ENCODE measurements at places on chromosomes 1 and 21.

- DNase-seq, result peak; percentile 34
Observed at GRCh38 chr21:29376556-29376955, 77.8 kb downstream of the BACH1 start.

DNA sequence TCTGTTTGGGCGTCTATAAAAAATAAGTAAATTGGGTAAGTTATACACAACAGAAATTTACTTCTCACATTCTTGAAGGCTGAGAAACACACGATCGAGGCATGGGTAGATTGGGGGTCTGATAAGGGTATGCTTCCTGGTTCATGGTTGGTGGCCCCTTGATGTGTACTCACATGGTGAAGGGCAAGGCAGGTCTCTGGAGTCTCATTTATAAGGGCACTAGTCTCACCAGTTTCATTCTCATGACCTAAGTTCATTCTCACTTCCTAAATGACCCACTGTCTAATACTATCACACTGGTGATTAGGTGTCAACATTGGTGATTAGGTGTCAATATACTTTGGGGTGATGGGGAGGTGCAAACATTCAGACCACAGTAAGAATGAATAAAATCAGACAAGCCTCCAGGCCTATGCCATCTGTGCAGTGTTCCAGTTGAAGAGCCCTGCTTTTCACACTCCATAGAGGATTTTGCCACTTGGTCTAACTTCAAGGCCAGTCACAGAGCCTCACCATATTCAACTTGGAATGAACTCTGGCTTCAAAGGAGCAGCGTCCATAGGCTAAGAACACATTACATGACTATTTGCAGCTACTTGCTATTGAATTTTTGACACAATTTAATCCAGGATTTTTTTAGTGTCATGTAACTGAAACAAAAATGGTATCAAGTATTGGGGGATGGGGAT, 2.5 kb upstream of the GBP4 start:
- no peak for DNase-seq

DNA sequence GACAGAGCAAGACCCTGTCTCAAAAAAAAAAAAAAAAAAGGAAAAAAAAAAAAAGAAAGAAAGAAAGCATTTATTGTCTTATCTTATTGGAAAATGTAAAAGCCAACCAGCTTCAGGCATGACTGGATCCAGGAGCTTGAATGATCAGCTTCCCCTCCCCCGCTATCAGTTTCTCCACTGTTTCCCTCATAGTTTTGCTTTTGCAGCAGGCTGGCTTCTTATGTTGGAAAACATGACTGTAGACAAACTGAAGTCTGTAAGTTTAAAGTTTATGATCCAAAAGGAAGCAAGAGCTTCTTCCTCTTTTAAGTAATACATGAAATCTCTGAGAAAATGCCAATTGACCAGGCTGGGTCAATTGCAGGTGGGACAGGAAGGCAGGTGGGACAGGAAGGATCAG, 52.2 kb downstream of the FHAD1 start:
- no peak for DNase-seq

DNA sequence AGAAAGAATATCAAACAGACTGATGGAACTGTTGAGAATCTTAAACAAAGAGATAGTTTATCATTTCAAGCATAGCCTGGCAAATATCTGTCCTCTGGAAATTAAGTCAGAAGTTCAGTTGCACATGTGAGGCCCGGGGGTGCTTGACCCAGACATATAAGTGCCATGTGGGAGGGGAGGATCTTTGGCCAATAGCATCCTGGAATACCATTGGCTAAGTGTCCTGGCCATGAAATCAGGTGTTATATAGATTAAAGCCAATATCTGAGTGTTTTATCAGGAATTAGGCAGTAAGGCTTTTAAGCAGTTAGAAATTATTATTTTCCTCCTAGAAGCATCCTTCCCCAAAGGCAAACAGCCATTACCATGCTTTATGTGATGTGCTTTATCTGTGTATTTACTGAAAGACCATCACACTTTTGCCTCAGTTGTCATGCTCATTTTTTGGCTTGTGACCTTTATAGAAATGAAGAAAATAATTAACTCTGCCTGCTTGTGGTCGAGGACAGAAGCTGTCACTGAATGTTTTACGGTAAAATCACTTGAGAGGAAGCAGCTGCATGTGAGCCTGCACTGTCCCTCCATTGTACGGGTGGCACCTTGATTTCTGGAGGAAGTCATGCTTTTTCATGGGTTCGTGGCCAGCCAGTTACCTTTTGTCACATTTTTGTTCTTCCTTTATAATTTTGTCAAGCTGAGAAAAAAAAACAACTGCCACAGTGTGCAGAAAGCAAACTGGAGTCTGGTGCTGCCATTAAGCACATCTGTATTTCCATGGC, 259.9 kb upstream of the FMN2 start:
- no peak for DNase-seq

- no peak for DNase-seq
Observed at GRCh38 chr1:100700586-100700985, 19.0 kb upstream of the VCAM1 start.

- DNase-seq, result peak; percentile 25
Observed at GRCh38 chr1:236228411-236228810, 53.3 kb downstream of the ERO1B start.

GRCh38 chr1:72435025-72435424, 152.7 kb upstream of the NEGR1 start:
- no peak for DNase-seq

DNA sequence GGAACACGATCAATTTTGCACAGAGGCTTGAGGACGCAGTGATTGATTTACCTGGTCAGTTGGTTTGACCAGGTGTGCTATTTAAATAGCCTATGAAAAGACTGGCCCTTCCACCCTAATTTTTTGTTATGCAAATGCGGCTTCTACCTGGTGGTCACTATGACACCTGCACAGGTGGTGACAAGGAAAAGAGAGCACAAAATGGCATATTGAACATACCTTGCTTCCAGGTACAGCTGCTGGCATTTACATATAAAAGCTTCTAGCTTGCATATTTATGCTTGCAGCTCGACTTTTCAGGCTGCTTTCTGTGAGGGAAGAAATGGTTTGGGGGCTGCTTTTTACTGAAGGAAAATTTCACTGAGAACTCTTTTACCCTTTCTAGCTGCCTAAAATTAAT, 15.3 kb upstream of the FMO4 start:
- DNase-seq, result no peak

- DNase-seq, result peak; percentile 56
Observed at GRCh38 chr1:43945674-43946235, 995 bp upstream of the IPO13 start.

- no peak for DNase-seq
Observed at GRCh38 chr1:152170287-152170905, 11.4 kb upstream of the RPTN start.

- DNase-seq, result no peak
Observed at GRCh38 chr1:215594640-215595039, 27.5 kb downstream of the KCTD3 start.

DNA sequence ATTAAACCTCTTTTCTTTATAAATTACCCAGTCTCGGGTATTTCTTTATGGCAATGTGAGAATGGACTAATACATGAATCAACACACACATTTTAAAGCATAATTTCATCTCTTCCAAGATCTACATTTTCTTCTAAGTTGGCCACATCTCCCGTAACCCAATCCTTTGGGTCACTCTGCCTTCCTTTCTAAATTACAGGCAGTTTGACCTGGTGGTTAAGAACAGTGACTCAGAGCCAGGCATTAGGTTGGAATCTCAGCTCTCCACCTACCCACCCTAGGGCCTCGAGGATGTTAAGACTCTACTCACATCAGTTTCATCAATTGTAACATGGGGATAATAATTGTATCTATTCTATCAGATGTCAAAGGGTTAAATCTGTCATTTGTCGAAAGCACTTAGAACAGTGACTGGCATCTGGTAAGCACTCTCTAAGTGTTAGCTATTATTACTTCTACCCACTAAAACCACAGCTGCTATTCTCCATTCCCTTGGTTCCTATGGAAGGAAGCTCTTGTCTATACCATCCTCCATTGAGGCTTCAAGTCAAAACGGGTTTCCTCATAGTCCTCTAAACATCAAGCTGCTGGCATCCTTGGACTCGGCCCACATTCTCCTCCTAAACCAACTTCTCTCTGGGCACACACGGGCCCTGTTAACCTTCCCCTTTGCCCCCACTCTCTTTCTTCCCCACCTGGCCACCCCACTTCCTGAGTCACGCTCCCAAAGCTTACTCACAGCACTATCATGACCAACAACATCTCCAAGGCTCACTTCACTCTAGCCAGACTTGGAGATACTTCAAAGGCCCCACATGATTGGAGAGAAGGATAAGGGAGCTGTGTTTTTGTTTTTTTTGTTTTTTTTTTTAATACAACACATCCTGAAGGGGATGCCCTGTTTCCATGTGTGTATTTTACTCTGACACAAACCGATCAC, 116.9 kb downstream of the TGFBR3 start:
- DNase-seq, result no peak

GRCh38 chr1:18352636-18353265, 128.0 kb upstream of the KLHDC7A start:
- DNase-seq, result no peak

- DNase-seq, result no peak
Observed at GRCh38 chr1:234902774-234903547, 225.7 kb downstream of the TOMM20 start.

DNA sequence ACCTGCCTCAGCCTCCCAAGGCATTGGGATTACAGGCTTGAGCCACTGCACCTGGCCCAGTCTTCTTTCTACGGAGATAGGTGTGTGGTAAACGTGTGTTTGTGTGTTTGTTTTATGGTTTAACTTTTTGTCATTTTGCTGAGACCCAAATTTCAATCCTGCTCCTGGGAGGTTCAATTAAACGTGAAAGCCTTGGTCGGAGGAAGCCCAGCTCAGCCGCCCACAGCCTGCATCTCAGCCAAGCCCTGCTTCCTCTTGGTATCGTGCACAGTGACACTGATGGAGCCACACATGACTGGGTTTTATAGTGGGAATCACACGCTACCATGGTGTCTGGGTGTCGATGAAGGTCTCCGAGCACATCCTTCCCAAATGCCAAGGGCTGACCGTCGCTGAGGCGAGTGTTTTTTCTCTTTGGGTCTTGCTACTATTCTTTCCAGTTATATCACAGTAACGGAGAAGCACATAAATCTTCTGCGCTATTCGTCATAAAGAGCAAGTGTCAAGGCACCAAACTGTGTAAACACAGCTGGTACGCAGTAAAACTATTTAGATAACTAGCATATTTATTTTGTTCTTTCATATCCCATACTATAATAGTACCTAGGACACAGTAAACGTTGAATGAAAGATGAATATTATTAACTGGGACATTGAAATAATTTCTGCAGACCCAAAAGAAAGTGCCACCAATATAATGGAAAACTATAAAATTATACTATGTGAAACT, 39.3 kb downstream of the HLCS start:
- no peak for DNase-seq

GRCh38 chr1:113811156-113811887, 954 bp downstream of the RSBN1 start:
- DNase-seq, result peak; percentile 80

- no peak for DNase-seq
Observed at GRCh38 chr1:24931146-24931467, 1.0 kb upstream of the RUNX3 start.

- peak; percentile 97 for DNase-seq
Observed at GRCh38 chr1:15430787-15431570, 7.3 kb upstream of the CTRC start.

- DNase-seq, result no peak
Observed at GRCh38 chr1:235441159-235441685, 63.0 kb downstream of the B3GALNT2 start.

DNA sequence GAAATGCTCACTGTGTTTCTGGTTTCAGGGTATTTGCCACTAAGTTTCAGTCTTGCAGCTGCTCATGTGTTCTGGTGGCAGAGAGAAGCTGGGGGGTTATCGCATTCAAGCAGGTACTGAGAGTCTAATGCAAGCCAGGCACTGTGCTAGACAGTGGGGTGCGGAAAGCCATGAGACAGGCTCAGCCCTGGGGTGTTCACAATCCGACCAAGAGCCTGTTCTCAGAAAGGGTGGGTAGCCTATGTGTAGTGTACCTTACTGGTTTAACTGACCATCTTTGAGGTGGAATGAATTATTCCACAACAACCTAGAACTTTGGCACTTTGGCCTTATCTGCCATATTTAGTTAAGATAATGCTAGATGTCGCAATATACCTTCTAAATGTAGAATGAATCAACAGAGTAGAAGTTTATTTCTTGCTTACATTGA, 55.3 kb upstream of the ROR1 start:
- no peak for DNase-seq

- no peak for DNase-seq
Observed at GRCh38 chr21:22754746-22755145, 1756.5 kb downstream of the NCAM2 start.

DNA sequence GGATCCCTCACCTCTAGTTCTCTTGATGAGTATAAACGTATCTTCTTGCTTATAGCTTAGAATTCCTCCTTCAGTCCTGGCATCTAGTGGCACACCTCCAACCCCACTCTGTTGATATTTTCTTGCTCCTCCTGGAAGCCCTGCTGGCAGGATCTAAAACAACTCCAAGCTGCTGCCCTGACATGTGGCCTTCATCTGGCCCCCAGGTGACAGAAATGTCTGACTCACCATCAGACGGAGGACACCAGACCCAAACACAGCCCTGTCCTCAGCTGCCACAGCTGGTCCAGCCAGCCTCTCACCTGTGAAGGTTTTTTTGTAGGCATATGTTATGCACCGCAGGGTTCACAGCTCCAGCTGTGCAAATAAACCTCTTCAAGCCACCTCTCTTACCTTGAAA, 53.4 kb downstream of the KRTAP19-8 start:
- DNase-seq, result no peak

- DNase-seq, result peak; percentile 97
Observed at GRCh38 chr1:3774946-3775489, 2.5 kb downstream of the SMIM1 start.

DNA sequence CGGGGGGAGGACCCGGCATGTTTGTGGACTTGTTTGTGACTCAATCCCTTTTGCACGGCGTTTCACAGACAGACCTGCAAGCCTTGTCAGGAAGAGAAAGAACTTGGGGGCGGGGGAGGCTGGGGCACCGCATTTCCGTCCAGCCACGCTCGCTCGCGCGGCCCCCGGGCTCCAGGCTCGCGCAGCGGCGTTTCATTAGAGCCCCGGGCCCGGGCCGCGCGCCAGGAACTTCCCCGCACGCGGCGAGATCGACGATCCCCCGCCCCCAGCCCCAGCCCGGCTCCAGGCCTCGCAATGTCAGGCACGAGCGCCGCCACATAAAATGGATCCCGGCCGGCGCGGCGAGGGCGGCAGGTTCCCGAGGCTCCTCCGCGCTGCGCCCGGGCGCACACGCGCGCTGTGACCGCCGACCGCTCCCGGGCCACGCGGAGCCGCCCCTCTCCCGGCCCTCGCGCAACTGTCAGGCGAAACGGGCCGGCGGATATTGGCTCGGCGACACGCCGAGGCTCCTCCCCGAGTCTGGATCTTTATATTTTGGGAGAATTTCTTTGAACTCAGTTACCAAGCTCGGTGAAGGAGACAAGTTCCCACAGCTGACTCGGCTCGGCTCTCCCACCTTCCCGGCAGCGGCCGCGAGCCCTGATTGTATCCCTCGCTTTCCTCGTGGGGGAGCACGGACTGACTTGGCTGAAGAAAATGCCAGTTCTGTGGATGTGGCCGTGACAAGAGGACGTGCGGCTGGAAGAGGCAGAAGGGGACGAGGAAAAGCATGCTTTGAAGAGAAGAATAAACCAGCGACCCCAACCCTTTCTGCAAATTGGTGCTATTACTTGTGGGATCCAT, at the start of gene KIF26B:
KIF26B (plus strand) TSS at position 557 of the 843 bp plus-strand sequence. CDS start 440 bp downstream, outside the sequence.
- DNase-seq, result peak; percentile 95

GRCh38 chr1:210233216-210233494, 559 bp downstream of the SERTAD4 start:
- peak; percentile 88 for DNase-seq

- DNase-seq, result no peak
Observed at GRCh38 chr1:238152119-238152518, 261.4 kb upstream of the ZP4 start.

- no peak for DNase-seq
Observed at GRCh38 chr1:233844692-233845091, 59.8 kb upstream of the SLC35F3 start.

GRCh38 chr1:29709704-29710280, 473.5 kb downstream of the PTPRU start:
- DNase-seq, result no peak

Data from osteoblast (primary cell).